ENCODE measurements at places on chromosomes 11 and 22.

- no peak for DNase-seq
These were observed 275.8 kb downstream of the FAT3 start for GRCh38 chr11:92500453-92500852.

GRCh38 chr11:36598051-36598450 lies at the start of gene RAG2:
Gene RAG2, minus strand, starts transcription at chr11:36598236. Its CDS starts 4,068 bp downstream, at chr11:36594168.
- DNase-seq, result no peak

GRCh38 chr11:122717264-122717867 lies 61.8 kb downstream of the UBASH3B start:
- DNase-seq, result no peak

GRCh38 chr11:111322534-111322933 lies 24.2 kb downstream of the POU2AF3 start:
- DNase-seq, result no peak

- DNase-seq, result no peak
These were observed 29.2 kb downstream of the SC5D start for GRCh38 chr11:121321614-121322243.

DNA sequence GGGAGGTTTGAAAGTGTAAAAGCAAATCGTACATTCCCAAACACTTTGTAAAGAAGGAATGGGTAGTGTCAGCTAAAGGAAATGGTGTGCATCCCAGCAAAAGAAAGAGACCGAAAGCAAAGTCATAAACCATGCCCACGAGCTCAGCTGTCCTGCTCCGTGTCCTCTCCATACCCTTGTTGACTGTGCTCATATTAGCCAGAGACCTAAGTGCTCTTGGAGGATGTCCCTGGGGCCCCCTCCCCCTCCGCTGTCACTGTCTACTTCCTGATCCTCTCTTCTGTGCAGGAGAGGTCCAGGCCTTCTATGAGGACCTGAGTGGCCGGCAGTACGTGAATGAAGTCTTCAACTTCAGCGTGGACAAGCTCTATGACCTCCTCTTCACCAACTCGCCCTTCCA lies 46.1 kb downstream of the SCN3B start:
- no peak for DNase-seq

GRCh38 chr11:122095681-122096262 lies 20.2 kb downstream of the BLID start:
- DNase-seq, result no peak

DNA sequence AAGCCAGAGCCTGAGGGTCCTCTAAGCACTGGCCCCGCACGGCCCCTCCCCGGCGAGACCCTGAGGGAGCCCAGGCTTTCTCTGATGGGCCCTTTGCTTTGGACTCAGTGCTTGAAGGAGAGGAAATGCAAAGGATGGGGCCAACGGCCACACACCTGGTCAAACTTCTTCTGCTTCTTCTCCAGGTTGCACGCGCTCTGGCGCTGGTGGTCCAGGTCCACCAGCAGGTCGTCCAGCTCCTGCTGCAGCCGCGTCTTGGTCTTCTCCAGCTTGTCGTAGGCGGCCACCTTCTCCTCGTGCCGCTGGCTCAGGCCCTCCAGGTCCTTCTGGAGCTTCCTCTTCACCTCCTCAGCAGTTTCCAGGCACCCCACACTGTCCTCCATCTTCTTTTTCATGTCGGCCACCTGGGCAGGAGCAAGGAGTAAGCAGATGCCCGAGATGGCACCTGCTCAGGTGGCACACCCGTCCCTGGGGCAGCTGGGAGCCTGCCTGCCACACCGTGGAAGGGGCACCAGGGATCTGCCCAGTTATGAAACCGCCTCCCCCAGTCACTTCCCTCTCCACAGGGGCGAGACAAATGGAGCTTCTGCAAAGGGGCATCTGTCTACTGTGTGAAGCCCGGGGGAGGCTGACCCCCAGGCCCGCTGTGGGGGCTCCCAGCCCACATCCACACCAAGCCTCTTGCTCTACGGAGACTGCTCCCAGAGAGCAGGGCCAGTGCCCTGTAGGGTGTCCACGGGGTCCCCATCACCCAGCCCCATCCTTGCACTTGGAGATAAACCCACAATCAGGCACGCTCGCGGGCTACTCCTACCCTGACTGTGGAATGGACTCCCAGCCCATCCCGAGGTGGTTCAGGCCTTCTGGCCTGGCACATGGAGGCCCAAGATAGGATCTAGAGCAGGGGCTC lies 39.2 kb downstream of the APOL1 start:
- no peak for DNase-seq

GRCh38 chr22:43925433-43926348 lies 2.1 kb downstream of the PNPLA3 start:
- DNase-seq, result no peak

GRCh38 chr22:26689513-26690301 lies 32.3 kb downstream of the MIAT start:
- DNase-seq, result no peak

DNA sequence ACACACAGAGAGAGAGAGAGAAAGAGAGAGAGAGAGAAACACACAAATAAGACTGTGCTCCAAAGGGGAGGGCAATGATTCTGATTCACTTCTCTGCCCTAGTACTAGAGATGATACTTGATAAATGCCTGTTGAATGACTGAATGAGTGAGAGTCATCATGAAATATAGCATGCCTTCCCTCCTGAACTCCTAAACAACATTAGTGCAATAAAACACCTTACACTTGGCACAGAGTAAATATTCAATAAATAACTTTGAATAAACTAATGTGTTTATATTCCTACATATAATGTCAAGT lies 511.2 kb upstream of the RAG2 start:
- DNase-seq, result no peak

- DNase-seq, result no peak
These were observed 6.4 kb downstream of the SELENOM start for GRCh38 chr22:31100762-31101525.

GRCh38 chr11:117134431-117134830 lies 9.7 kb upstream of the PAFAH1B2 start:
- no peak for DNase-seq

DNA sequence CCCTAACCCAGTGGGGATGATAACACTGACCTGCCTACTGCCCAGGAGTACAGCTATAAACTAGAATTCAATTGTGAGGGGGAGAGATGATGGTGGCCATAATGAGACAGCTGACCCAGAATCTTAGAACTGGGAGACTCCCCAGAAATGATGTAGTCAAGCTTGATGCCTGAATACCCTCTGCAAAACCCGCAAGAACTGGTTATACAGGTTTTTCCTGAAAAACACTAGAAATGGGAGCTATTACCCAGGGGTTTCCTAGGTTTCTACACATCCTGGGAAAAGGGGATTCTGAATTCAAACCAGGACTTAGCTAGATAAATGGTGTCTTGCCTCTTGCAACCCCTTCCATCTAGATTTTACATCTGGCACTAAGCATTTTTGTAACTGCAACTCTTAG lies 113.8 kb upstream of the NARS2 start:
- DNase-seq, result no peak

DNA sequence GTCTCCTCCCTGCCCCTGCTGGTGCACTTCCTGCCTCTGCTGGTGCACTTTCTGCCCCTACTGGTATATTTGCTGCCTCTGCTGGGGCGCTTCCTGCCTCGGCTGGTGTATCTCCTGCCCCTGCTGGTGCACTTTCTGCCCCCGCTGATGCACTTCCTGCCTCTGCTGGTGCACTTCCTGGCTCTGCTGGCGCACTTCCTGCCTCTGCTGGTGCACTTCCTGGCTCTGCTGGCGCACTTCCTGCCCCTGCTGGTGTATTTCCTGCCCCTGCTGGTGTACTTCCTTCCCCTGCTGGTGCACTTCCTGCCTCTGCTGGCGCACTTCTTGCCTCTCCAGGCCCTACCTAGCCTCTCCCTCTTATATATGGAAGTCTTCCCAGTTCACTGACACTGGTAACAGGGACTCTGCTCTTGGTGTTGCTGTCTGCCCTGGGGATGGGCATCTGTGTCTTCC lies 10.1 kb downstream of the MTFP1 start:
- no peak for DNase-seq

DNA sequence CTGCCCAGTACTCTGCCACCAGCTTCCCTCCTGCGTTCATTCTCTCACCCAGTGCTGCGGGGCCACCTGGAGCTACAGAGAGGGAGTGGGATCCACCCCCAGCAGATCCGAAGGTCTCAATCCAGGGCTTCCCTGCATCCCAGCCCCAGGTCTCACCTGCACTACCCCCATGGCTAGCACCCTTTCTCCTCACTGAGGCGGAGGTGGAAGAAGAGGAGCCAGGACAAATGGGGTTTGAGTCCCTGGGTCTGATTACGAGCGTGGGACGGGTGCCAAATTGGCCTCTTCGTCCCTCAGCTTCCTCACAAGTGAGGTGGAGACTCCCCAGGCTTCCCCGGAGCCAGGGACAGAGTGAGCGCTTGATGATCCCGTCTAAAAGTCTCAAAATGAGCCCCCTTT lies 64.2 kb downstream of the NFAM1 start:
- DNase-seq, result no peak

GRCh38 chr11:12167061-12168000 lies 56.9 kb downstream of the MICAL2 start:
- no peak for DNase-seq

- no peak for DNase-seq
These were observed 16.0 kb downstream of the BCL9L start for GRCh38 chr11:118909619-118910308.

DNA sequence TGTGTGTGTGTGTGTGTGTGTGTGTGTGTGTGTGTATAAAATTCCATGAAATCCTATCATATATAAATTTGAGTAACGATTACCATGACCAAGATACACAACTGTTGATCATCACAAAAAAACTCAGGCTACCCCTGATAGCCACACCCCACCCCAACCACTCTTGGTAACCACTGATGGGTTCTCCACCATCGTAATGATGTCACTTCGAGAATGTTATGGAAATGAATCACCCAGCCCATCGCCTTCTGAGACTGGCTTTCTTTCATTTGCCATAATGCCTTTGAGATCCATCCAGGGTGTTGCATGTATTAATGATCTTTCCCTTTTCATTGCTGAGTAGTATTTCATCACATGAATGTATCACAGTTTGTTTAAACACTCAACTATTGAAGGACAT lies 496.0 kb downstream of the MIAT start:
- DNase-seq, result no peak

- DNase-seq, result no peak
These were observed 153.5 kb downstream of the ADAMTS15 start for GRCh38 chr11:130601764-130602460.

DNA sequence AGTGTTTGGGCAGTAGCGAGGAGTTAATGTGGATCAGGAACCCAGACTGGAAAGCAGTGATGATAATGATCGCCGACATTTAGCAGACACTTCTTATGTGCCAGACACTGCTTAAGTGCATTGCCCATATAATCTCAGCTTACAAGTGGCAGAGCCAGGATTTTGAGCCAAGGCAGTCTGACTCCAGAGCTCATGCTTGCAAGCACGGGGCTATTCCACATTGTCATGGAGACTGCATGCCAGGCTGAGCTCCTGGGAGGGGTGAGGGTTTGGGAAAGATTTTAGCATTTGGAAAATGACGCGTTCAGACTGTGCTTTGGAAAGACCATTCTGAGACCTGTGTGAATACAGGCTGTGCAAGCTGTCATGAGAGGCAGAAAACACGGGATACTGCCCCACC lies 302.7 kb downstream of the DDX10 start:
- no peak for DNase-seq

DNA sequence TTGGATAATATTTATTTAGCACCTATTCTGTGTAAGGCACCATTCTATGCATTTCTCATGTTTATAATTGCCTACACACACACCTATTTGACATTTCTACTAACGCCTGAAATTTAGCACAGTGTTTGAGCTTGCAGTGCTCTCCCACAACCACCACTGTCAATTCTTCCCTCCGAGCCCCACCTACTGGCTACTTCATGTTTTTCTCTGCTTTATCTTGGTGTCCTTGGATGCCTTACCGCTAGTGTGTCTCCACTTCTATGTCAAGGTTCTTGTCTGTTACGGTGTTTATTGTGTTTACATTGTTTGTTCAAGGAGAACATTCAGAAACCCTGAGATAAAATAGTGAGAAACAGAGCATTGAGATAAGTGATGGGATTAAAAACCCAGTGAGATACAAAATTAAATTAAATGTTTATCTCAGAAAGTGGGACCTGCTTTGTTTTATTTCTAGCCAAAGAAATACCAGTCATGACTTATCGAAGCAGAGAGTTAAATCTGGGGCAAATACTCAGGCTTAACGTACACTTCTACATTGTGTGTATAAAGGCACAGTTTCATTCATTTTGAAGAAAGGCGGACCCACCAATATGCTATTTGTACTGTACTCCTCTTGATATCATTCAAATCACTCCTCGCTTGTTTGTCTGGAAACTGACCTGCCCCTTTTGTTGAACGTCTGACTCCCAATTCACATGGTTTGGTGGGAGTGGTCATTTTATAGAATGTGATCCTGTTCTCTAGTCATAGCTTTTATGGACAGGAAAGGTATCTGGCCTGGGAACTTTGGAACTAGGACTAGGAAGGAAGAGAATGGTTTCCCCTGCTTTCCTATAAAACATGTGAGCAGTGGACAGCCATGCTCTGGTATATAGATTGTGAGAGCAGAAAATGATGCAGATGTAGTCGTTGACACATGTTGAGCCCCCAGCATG lies 39.2 kb upstream of the SLC36A4 start:
- no peak for DNase-seq

DNA sequence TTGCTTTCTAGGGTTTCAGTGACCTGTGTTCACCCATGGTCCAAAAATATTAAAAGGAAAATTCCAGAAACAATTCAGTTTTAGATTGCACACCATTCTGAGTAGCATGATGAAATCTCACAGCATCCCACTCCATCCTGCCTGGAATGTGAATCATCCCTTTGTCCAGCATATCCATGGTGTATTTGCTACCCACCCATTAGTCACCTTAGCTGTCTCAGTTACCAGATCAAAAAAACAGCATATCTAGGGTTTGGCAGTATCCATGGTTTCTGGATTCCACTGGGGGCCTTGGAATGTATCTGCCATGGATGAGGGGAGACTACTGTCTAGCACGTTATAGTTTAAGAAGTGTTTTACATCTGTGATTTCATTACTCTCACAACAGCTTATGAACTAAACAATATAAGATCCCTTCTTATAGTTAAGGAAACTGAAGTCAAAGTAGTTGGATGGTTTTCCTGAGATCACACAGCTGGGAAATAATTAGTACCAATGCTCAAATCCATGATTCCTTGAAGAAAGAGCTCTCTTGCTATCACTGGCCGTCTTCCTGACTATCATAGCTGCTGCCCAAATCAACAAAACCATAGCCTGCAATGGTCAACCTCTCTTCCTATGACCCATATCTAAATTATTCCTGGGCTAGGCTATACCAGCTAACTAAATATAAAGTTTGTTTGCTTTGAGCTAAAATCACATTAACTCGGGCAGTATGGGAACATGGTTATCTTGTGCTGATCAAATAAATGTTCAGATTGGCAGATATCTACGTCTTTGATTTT lies 122.6 kb downstream of the MICAL2 start:
- DNase-seq, result no peak
